ENCODE measurements at places on chromosomes 5 and 9.

DNA sequence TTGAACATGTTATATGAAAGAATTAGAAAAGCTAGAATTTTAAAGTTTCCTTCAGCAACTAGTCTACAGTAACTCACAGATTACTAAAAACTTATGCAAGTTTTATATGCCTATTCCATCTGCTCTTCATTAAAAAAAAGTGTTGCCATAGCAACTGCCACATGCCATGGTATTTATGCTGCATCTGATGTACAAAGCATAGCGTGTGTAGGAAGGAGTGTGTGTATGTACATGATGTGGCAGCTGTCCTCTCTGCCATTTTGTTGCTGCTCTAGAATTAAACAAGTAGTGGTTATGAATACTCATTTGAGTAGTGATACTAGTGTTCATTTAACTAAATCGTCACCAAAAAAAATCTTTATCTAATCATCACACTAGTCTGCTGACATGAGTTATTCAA, 593.5 kb downstream of the CETN3 start:
- no peak for DNase-seq

DNA sequence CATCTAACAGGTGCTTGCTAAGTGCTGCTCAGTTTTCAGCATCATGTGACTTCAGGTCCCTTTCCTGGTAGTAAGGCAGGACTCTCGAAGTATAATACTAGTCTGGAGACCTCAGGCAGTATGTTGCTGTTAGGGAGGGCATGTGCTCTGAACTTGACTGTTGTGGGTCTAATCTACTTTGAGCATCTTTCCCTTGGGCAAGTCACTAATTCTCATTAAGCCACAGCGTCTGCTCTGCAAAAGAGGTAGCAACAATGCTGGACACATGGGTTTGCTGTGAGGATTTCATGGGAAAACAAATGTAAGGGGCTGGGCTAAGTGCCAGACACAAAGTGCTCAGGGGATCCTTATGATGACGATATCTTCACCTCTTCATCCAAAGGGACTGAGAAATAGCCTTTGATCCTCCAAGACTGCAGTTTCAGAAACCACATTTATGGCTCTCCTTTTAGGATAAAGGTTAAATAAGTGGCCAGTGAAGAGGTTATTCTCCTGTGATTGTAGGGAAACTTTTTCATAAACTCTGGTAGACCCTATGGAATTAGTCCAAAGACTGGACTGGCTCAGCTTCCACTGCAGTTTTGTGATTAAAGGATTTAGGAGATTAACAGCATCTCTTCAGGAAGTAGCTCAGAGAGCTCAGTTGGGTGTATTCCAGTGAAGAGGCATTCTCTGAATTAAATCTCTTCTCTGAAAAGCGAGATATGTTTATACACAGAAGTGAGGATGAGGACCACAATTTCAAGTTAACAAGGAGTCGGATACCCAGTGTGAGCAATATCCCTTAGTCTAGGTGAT, 216.6 kb downstream of the SGCD start:
- no peak for DNase-seq

DNA sequence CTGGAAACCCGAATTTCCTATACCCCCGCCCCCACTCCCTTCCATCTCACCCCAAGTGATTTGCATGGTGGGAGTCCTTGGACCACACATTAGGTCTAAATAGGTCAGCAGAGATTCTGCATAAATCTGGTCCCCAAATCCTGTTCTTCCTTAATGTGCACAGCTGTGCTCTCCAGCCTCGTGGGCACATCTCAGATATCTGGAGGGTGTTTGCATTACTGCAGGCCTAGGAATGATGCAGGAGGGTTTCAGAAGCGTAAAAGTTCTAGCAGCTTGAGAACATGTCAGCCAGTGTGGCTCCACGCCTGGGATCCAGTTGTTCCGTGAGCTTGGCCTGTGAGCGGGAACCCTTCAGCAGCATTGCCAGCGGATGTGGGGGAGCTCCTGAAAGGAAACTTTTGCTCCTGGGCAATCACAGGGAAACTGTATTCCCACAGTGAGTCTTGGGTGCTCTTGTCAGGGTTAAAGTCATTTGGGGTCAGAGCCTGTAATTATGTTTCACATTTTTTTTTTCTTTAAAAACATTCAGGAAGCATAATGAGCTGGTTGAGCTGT, 12.9 kb downstream of the ARHGAP26 start:
- DNase-seq, result no peak

GRCh38 chr5:39640552-39640951, 215.8 kb upstream of the DAB2 start:
- no peak for DNase-seq

DNA sequence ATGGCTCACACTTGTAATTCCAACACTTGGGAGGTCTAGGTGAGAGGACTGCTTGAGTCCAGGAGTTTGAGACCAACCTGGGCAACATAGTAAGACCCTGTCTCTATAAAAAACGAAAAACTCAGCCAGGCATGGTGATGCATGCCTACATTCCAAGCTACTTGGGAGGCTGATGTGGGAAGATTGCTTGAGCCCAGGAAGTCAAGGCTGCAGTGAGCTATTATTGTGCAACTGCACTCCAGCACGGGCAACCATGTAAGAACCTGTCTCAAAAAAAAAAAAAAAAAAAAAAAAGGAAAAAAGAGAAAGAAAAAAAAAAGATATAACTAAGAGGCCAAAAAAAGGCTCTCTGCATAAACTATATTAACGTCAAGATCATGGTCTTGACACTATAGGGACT, 27.3 kb downstream of the GIN1 start:
- DNase-seq, result no peak

DNA sequence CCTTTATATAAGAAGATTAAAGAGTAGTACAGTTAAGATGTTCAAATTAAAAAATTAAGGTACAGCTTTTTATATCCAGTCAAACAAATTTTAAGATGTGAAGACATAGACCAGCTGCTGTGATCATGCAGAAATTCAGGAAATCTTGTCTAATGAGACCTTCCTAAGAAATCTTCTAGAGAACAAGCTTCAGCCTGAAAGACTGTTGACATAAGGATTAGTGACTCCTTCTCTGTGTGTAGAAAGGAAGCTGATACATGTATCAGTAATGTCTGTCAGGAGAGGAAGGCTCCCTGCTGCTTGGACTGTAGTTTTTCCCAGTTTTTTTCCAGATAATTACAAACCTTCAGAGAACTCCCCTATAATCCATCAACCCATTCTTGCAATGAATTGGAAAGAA, 75.8 kb upstream of the PCSK5 start:
- DNase-seq, result no peak

- no peak for DNase-seq
These were observed 105.6 kb downstream of the KCTD16 start for GRCh38 chr5:144276034-144276822.

- DNase-seq, result no peak
These were observed 109.2 kb downstream of the OSTF1 start for GRCh38 chr9:75197561-75197960.

DNA sequence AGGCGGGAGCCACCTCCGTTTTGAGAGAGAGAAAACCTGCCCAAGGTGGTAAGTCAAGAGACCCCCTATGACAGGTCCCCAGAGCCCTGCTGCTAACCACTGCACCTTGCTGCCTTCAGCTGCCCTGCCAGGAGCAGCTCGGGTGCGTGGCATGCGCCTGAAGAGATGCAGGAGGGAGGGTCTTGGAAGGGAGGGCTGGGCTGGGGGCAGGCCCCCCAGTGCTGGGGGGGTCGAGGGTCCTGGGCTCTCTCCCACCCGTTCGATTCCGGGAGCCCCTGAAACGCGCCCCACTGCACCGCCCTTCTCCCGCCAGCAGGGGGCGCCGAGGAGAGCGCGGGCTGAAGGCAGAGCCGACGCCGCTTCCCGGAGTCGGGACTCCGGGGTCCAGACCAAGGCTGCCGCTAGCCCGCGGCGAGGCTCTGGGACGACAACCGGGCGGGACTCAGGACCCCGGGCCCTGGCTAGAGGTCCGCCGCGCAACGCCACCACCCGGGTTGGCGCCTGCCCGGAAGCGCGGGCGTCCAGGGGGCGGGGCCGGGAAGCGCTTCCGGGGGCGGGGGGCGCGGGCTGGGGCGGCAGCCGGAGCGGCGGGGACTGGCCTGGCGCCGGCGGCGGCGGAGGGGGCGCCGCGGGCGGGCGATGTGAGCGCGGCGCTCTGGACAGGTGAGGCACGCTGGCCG, at the start of gene ZBTB34:
Gene ZBTB34 (plus strand): TSS at position 563 of the 680 bp plus-strand sequence. CDS start 18,761 bp downstream, outside the sequence.
- DNase-seq, result peak; percentile 72

DNA sequence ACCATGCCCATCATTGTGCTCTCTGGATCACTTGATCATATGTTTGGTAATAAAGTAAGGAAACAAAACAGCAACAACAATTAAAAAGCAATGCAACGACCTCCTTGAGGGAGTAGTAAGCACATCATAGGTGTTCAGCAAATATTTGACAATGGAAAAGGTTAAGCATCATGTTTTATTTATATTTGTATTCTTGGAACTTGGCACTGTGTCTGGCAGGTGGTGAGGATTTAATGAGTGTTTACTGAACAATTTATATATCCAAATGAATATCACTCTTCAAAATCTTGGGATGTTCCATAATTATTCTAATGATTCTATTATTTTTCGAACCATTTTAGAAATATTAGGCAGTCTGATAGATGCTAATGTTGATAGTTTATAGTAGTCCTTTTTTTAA, 6.2 kb downstream of the PIP5K1B start:
- no peak for DNase-seq

DNA sequence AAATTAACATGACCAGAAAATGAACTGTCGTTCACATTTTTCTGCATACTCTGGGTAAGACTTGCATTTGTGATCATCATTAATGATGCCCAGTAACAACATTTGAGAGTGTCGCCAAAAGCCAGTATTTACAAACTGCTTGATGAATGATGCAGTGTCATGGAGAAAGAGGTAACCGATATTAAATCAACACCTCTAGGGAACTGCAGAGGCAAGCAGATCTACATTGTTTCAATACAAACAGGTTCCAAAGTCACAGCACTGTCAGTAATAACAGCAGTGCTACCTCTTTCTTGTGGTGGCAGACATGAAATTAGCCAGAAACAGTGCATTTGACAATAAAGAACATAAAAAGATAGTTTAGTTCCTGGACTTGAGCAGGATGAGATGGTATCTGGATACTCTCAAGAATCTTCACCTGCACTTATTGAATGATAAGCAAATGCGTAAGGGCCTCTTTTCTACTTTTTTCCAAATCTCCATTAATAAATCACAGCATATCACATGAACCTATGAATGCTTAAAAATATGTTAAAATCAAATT, 456.6 kb downstream of the ARHGEF28 start:
- no peak for DNase-seq

DNA sequence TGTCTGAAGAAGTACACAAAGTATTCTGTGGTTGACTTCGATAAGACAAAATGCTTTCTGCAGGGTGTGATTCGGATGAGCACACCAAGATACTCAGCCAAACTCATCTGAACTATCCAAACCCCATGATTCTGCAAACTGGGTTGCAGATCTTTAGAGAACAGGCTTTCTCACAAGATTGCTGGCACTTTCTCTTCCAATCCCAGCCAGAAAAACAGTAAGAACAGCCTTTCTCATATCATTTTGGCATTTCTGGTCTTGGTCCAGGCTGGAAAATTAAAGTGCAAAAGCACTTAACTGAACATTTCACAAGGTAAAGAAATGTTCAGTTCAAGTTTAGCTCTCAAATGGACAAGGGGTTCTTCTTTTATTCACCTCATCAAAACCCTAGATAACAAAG, 269.1 kb downstream of the NR2F1-AS1 start:
- no peak for DNase-seq

- DNase-seq, result no peak
These were observed 77.0 kb downstream of the ANKRD55 start for GRCh38 chr5:56155992-56156584.

DNA sequence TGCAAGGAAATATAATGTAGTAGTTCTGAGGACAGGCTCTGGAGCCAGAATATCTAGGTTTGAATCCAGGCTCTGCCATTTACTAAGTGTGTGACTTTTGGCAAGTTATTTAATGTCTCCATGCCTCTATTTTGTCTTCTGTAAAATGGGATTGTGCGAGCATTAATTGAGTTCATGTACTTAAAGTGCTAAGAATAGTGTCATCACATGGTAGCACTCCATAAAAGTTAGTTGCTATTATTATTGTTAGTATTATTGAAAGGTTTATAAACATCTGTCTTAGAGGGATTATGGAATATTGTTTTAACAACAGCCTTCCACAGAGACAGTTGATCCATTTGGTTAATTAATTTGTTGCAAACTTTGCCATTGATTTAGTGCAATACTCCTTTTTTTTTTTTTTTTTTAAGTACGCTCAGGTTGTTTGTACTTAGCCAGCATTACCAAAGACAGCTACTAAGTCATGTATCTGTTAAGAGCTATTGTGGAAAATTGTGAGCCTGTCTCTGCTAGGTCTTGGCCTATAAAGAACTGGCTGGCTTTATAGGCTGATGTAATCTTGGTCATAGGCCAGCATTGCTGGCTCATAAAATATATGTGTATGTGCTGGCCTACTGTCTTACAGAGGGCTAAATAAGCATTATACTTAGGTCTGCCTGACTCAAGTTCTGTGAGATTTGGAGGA, 174.7 kb downstream of the WDR70 start:
- DNase-seq, result no peak

- no peak for DNase-seq
These were observed 153.3 kb downstream of the CARTPT start for GRCh38 chr5:71872311-71872864.

DNA sequence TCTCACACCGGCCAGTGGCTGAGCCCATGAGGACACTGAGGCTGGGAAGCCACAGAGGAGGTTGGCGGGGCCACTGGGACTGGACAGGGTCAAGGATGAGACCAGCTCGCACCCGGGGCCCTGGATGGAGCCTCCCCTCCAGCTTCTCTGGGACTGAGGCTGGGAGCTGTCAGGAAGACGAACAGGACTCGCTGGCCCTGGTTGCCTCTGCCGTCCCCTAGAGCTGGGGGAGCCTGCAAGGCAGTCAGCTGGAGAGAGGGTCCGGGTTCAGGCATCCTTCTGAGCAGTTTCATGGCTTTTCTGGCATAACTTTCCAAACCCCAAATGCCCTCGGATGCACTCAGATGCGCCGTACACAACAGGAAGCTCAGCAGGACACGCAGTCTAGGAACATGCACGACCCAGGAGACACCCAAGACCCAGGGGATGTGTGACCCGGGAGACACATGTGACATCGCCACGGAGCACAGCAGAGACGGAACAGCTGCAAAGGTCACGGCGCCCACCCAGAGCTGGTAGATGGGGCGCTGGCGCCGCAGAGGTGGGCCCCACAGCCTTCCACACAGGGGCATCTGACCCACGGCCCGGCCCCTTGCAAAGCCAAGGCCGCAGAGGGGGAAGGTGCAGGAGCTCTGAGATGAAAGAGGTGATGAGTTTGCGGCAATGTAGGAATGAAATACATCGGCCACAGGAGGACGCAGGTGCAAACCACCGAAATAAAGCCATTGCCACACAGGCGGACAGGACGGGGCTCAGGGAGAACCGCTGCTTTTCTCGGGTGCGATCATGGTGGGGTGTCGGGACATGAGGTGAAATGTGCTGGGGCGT, 17.1 kb downstream of the TPPP start:
- DNase-seq, result no peak

- DNase-seq, result no peak
These were observed 219.8 kb downstream of the ARL15 start for GRCh38 chr5:54090495-54091120.

DNA sequence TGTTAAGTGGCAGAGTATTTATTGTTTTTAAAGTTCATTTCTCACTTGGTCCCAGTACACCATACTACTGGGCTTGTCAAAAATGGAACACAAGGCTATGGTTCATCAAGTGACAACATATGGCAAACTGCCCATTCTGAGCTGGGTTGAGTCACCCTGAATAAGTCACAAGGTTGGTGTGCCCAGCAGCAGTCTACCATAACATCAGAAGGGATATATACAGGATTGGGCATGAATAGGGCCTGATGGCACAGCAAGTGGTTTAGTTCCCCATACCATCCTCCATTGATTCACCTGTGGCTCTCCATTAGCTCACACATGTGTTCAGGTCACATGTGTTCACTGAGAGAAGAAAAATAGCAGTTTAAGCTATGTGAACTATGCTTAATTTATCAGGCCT, 249.8 kb upstream of the PRDM9 start:
- no peak for DNase-seq

Data from CD4-positive, alpha-beta T cell treated with Interleukin-2 at 100 ng/mL for 4 hours (primary cell).